Glomerular endothelial cell (primary cell): ENCODE measurements at places on chromosomes 5 and 9. TPM values are rescaled to one million over a fixed set of nuclear protein-coding genes. Genes with fewer than 3 reads are reported as not detected.

The ADAMTS2 gene
- 0.68 and 6.1 TPM in 2 replicates for total RNA-seq

The PCDHA3 gene
- total RNA-seq: 0.05 and 0.35 TPM in 2 replicates

The AFAP1L1 gene
- 156 and 274 TPM in 2 replicates for total RNA-seq

The TMEM141 gene
- total RNA-seq: 69.7 and 113 TPM in 2 replicates

The UNC13B gene
- total RNA-seq: 32.3 and 38.9 TPM in 2 replicates

The CEL gene
- total RNA-seq: 0.34 and 0.99 TPM in 2 replicates

The SH3RF2 gene
- 4.0 and 6.5 TPM in 2 replicates for total RNA-seq

The SUSD3 gene
- total RNA-seq: not detected in 2 replicates

The PDE6A gene
- not detected in 2 replicates for total RNA-seq

The SV2C gene
- total RNA-seq: not detected in 2 replicates

The WDR38 gene
- not detected in 2 replicates for total RNA-seq

The MACROH2A1 gene
- total RNA-seq: 150 and 169 TPM in 2 replicates

The PCDHB10 gene
- total RNA-seq: 1.1 and 1.3 TPM in 2 replicates

The IL13 gene
- not detected in 2 replicates for total RNA-seq

The PCDHGC5 gene
- total RNA-seq: 0.24 and 2.5 TPM in 2 replicates

The FUT7 gene
- not detected in 2 replicates for total RNA-seq

The SLC25A2 gene
- 0.76 TPM in 1 of 2 replicates, not detected in the other for total RNA-seq

The TENT4A gene
- 11.3 and 22.7 TPM in 2 replicates for total RNA-seq

The GLRA1 gene
- total RNA-seq: not detected in 2 replicates

The SOHLH1 gene
- 0.39 TPM in 1 of 2 replicates, not detected in the other for total RNA-seq

The FAM170A gene
- not detected in 2 replicates for total RNA-seq

The NR6A1 gene
- 0.10 and 1.3 TPM in 2 replicates for total RNA-seq

The SUSD1 gene
- 47.0 and 53.7 TPM in 2 replicates for total RNA-seq

The SH2D3C gene
- total RNA-seq: 94.0 and 160 TPM in 2 replicates

The FOXI1 gene
- total RNA-seq: not detected in 2 replicates

The ROR2 gene
- total RNA-seq: 0.12 and 0.15 TPM in 2 replicates

The SH3PXD2B gene
- total RNA-seq: 41.1 and 44.9 TPM in 2 replicates

The GPR151 gene
- not detected in 2 replicates for total RNA-seq

The ABO gene
- total RNA-seq: under 0.01 and 0.05 TPM in 2 replicates

The FSD1L gene
- 1.9 and 4.5 TPM in 2 replicates for total RNA-seq

The CPEB4 gene
- 11.1 and 12.4 TPM in 2 replicates for total RNA-seq

The C8G gene
- not detected in 2 replicates for total RNA-seq

The PCDHA13 gene
- total RNA-seq: 0.10 and 0.12 TPM in 2 replicates

The GOLGA1 gene
- total RNA-seq: 14.6 and 16.3 TPM in 2 replicates

The C7 gene
- total RNA-seq: 0.12 TPM in 1 of 2 replicates, not detected in the other

The FRMD3 gene
- 6.1 TPM in 2 replicates for total RNA-seq

The STARD4 gene
- total RNA-seq: 46.4 and 74.7 TPM in 2 replicates

The MEIKIN gene
- not detected in 2 replicates for total RNA-seq

The MSX2 gene
- 0.53 and 0.87 TPM in 2 replicates for total RNA-seq

The DMRTA1 gene
- total RNA-seq: 0.88 and 1.8 TPM in 2 replicates

The ZNF366 gene
- total RNA-seq: 33.7 and 45.4 TPM in 2 replicates
